ENCODE measurements at places on chromosomes 7 and 10. TPM values are rescaled to one million over a fixed set of nuclear protein-coding genes. Genes with fewer than 3 reads are reported as not detected.

DNA sequence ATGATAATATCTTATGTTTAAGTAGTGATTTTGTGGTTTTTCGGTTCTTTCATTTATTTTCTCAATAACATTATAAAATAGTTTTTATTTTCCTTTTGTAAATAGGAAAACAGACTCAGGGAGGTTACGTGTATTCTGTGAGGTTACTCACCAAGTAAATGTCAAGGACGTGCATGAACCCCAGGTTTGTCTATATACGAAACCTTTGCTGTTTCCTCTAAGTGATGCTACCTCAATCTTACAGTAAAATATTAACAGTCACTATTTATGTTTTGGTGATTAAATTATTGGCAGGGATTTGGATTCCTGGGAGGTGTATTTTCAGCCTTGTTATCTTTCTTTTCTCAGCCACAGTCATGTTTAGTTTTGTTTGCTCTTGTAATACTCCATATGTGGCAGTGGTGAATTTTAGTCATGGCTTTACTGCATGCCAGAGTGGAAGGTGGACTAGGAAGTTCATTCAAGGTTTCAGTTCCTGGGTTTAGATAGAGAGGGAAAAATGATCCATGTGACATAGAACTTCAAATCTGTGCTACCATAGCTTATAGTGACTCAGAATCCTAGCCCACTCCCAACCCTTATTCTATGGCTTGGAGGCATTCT is 139.9 kb downstream of the ARL4A start:
- no peaks in the 10 kb centered on the region for H3K4me1 ChIP-seq
- H3K4me3 ChIP-seq, result no peak overlapping the region
- no peak for DNase-seq
- H3K36me3 ChIP-seq, result no peaks in the 10 kb centered on the region
- H3K27ac ChIP-seq, result no peak overlapping the region
- no peaks in the 10 kb centered on the region for H3K27me3 ChIP-seq

GRCh38 chr10:89655722-89656121 is 10.7 kb upstream of the PANK1 start:
- H3K4me3 ChIP-seq, result no peak overlapping the region
- no peaks in the 10 kb centered on the region for H3K4me1 ChIP-seq
- no peak overlapping the region for H3K27ac ChIP-seq
- DNase-seq, result no peak
- no peaks in the 10 kb centered on the region for H3K27me3 ChIP-seq

GRCh38 chr10:124460144-124460543 is 1.5 kb upstream of the LHPP start:
- H3K4me1 ChIP-seq, result peaks cover 16% of the 10 kb centered on the region
- H3K36me3 ChIP-seq, result peaks cover 1% of the 10 kb centered on the region
- DNase-seq, result no peak

SNX13 gene
- 19.5 TPM for total RNA-seq
